ENCODE measurements at places on chromosomes 6 and 20. TPM values are rescaled to one million over a fixed set of nuclear protein-coding genes. Genes with fewer than 3 reads are reported as not detected.
A peak's percentile ranks its signal among the peaks of the same experiment; 100 is the strongest.

- no peak for DNase-seq
These were observed 40.4 kb downstream of the MAN1A1 start for GRCh38 chr6:119308991-119309657.

DNA sequence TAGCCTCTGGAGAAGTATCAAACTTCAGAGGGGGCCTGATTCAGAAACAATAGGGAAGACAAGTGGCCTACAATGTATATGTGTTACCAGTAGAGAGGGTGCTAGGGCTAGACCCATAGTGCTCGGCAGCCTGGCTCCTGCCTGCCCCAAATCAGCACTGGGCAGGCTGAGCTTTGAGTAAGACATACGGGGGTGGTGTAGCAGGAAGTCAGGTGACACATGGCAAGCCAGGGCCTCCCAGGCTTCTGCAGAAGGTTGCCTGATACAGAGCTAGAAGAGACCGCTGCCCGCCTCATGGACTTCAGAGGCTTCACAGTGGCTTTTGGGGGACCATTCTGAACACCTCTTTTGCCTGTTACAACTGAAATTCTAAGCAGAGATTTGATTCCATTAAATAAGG is 43.4 kb downstream of the RALY start:
- peak; percentile 8 for DNase-seq

DNA sequence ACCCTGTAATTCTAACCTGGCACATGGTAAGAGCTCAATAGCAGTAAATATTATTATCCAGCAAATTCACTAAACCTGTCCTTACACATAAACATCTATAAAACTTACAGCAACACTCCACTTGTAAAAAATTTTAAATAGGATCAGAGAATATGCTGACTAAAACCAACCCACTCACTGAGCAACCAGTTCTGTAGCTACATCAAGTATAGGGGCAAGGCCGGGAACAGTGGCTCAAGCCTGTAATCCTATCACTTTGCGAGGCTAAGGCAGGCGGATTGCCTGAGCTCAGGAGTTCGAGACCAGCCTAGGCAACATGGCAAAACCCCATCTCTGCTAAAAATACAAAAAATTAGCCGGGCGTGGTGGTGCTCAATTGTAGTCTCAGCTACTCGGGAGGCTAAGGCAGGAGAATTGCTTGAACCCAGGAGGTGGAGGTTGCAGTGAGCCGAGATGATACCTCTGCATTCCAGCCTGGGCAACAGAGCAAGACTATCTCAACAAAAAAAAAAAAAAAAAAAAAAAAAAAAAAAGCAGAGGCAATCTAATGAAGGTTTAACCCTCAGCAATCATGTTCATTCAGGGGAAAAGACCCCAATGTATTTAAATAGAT is 6.8 kb downstream of the STAU1 start:
- no peak for DNase-seq

- DNase-seq: no peak
These were observed 543 bp upstream of the MUC22 start for GRCh38 chr6:31009731-31010130.

GRCh38 chr6:28220257-28221133 is 4.6 kb upstream of the ZSCAN9 start:
- DNase-seq: no peak

GRCh38 chr6:138162111-138162954 is 594 bp downstream of the ARFGEF3 start:
- no peak for DNase-seq

DNA sequence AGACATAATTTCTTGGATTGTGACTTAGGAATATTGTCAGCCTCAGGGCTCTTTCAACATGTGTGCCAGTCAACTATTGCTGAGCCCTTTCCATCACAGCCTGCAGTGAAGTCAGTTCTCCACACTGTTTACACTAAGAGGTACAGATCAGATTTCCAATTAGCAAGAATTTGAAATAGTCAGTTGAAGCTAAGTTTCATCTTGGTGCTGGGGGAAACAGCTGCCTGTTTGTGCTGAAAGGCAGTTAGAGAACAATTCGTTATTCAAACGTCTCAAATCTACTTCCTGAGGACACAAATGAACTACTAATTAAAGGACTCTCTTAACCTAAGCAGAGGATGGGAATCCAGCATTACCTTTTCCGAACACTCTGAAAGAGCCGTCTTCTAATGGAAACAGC is 25.9 kb downstream of the ADGRF1 start:
- no peak for DNase-seq

- DNase-seq: no peak
These were observed 476 bp upstream of the CLIC5 start for GRCh38 chr6:46016063-46016608.

DNA sequence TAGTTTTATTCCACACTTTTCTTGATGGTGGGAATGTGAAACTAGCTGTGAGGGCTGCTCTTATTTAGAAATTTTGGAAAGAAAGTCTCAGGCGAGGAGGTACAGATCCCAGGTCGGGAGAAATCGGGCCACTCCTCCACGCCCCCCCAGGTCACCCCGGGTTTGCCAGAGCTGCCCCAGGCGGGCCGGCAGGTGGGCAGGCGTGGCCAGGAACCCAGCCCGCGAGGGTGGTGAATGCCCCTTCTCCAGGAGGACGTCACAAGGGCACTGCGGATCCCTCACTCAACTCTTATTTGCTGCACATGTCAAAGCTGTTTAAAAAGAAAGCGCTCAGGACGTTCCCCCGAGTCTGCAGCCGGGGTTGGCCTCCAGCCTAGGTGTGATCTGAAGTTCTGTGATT is 60.5 kb upstream of the SLCO4A1 start:
- DNase-seq: no peak

DNA sequence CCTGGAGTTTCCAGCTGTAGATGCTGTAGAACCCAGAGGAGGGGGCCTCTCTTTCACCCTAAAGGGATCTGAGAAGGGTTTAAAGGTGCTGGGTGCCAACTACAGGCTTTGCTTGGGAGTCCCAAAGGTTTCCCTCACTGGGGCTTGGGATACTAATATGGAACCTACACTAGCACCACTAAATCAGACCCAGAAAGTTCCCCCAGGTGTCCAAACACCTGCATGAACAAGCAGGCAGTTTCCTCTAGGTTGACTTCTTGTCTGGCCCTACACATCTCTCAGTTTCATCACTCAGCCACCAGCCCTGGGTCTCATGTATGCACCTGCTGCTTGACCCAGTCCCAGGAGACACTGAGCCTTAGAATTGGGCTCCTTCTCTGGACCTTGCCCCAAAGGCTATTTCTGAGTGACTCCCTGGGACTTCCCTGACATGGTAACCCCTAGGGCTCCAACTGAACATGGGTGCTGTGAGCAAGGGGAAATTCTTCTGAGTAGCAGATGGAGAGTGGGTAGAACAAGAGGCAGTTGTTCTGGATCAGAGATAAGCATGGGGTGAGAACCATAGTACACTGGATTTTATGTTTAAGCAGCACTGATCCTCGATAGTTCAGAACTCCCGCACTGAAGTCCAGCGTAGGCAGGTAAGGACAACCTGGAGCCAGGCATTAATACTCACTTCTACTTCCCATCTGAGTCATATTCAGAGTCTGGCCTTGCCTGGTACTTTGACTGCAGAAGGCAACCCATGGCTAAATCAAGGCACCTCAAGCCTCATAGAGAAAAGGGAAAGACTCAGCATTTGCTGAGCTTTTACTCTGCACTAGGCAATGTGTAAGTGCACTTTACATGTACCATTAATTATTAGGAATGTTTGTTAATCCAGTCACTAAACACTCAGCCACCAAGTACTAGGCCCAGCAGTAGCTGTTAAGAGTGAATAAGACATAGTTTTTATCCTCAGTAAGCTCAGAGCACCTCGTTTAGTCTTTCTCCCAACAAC is 16.8 kb downstream of the BCL2L1 start:
- DNase-seq: no peak

DNA sequence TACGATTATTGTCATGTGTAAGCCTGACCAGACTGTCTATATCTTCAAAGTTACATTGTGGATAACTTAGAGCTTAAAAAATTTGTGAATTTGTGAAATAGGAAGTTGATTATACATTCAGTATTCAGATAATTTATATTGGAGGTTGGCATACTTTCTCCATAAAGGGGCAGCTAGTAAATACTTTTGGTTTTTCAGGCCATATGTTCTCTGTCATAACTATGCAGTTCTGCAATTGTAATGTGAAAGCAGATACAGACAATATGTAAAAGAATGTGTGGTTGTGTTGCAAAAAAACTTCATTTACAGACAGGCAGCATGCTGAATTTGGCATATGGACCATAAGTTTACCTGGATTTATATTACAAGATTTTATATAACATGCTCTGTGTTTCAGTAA is 29.3 kb downstream of the HSF2 start:
- DNase-seq: no peak

GRCh38 chr6:83974409-83975050 is 59.0 kb upstream of the MRAP2 start:
- no peak for DNase-seq

DNA sequence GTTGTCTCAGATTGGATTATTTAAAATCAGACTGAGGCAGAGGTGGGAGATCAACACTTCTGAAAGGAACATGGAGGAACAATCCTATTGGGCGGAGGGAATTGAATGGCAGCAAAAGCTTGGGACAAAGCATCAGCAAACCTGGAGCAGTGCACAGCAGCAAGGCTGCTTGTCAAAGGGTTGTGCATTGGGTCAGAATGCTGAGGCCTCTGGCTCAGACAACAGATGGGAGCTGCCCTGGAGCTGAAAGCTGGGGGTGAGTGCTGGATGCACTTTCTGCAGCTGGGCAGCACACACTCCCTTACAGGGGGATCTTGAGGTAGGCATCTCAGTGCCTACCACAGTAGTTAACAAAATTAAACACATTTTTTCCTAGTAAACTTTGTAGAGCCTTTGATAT is 634.4 kb upstream of the MMS22L start:
- DNase-seq: no peak

DNA sequence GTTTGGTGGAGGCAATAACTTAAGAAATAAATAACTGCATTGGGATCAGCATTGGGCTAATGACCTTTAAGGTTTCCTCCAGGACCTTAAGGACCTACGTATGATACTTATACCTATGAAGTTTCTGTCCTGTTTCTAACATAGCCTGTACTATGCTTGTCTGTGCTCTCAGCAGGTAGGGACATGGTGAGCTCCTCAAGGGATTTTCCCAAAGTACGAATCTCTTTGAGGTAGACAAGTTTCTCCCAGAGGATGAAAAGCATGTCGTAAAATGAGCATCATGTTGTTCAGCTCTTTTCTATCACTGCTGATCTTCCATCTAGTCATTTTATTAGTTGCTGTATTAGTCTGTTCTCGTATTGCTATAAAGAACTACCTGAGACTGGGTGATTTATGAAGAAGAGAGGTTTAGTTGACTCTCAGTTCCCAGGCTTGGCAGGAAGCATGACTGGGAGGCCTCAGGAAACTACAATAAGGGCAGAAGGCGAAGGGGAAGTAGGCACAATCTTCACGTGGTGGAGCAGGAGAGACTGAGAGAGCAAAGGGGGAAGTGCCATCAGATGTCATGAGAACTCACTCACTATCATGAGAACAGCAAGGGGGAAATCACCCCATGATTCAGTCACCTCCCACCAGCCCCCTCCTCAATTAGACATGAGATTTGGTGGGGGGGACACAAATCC is 77.8 kb upstream of the TGM3 start:
- no peak for DNase-seq

- no peak for DNase-seq
These were observed 52.9 kb upstream of the HDDC2 start for GRCh38 chr6:125354649-125355048.

Gene APOM
- polyA plus RNA-seq: 3.5 TPM

Gene SLC22A7
- polyA plus RNA-seq: not detected

Gene ADIG
- not detected for polyA plus RNA-seq

Gene SLC17A1
- polyA plus RNA-seq: not detected

Gene JAG1
- polyA plus RNA-seq: 54.7 TPM

Gene TSBP1
- polyA plus RNA-seq: not detected

Gene CST5
- 0.14 TPM for polyA plus RNA-seq

Gene NKAIN4
- not detected for polyA plus RNA-seq

Gene UBE2J1
- 15.1 TPM for polyA plus RNA-seq

Gene PRPH2
- polyA plus RNA-seq: not detected

Gene ISM1
- 1.7 TPM for polyA plus RNA-seq

Gene FAM83D
- 52.5 TPM for polyA plus RNA-seq

Gene SALL4
- polyA plus RNA-seq: not detected

Gene GGTLC1
- not detected for polyA plus RNA-seq

Gene GDAP1L1
- polyA plus RNA-seq: not detected
